Activated CD4-positive, CD25-positive, alpha-beta regulatory T cell (primary cell): ENCODE measurements at places on chromosomes 11 and 22.

DNA sequence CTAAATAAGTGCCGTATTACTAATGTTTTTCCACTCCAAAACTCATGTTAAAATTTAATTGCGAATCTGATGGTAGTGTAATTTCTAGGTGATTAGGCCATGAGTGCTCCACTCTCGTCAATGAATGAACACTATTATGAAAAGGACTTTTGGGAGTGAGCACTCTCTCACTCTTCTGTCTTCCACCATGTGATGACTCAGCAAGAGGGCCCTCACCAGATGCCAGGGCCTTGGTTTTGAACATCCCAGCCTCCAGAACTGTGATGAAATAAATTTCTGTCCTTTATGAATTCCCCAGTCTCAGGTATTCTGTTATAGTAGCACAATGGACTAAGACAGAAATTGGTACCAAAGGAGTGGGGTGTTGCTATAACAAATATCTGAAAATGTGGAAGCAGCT is 8.1 kb downstream of the JRKL start:
- no peak for DNase-seq

DNA sequence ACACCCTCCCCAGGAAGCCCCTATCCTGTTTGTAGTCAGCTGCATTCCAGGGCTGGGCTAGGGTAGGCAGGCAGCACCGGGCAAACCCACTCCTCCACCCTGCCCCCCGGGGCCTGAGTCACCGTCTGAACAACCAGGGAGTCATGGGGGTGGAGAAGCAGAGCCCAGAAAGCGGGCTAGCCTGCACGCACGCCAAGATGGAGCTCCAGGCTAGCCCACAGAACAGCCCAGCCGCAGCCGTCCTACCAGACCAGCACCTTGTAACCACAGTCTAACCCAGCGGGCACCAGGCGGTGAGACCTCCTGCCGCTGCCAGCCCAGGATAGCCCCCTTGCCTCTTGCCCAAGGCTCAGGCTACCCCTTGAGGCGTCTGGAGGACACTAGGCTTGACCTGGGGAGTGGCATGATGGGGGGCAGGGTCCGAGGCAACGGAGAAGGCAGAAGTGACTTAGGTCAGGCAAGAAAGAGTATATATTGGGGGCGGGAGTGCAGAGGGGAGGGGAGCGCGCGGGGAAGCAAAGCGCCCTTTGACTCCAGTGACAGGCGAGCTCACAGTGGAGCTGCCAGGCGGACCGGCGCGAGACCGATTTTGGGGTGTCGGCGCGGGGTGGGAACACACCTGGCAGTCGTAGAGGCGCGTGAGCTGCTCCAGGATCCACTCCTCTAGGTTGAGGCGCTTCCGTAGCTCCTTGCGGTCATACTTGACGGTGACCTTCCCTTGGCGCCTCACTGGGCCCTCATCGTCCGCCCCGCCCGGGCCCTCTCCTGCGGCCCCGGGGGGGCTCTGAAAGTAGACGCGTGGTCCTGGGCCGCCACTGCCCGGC is 734 bp downstream of the PPP1R14B start:
- peak; percentile 31 for DNase-seq

DNA sequence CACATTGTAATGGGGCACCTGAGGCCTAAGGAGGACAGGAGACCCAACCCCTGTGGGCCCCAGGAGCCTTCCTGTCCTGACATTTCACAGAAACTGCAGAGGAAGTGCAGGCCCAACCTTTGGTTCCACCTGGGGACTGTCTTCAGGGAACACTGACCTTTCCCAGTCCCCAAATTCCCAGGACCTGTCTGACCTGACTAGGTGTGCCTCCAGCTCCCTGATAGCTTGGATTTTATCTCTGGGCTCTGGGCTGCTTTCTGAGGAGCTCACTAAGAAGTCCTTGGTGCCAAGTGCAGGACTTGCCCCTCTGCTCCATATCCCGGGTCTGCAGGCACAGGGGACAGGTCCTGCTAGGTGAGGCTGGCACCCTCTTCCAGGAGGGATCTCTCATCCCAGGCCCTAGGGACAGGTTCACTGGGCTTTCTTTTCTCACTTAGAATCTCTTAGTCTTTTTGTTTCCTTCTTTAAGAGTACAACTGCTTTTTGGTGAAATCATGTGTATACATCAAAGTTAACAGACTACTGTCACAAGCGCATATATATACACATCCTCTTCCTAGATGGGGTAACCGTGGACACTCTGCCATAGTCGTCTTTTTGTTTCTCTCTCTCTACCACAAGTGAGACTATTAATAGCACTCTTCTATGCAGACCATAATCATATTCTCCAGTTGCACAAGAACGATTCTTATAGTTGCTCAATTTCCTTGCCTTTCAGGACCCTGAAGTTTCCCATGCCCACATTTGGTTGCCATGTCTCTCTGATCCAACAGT is 72.0 kb upstream of the IGLL5 start:
- no peak for DNase-seq

DNA sequence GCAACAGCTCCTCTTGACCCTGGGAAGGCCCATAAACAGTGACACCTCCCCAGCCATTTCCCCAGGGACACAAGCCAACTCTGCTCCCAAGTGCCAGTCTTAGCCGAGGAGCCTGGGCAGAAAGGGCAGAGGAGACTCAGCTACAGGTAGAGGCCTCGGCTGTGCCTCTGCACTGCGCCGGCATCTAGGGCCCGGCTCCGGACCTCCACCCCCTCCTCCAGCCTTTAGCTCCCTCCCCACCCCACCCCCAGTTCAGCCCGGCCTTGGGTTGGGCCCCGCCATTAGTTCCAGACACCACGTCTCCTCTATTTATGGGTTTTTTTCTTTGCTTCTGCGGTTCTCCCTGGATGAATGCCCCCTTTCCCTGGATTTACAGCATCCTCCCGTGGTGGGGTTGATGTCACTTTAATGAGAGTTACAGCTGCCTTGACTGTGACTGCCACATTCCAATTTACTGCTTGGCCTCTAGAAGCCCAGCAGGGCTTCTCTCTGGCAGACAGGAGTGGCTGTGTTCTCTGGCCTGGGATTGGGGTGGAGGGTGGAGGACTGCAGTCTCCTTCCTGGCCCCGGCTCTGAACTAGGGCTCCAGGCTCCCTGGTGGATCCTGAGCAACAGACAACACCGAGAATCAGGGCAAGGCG is 13.5 kb upstream of the OAF start:
- DNase-seq = no peak

DNA sequence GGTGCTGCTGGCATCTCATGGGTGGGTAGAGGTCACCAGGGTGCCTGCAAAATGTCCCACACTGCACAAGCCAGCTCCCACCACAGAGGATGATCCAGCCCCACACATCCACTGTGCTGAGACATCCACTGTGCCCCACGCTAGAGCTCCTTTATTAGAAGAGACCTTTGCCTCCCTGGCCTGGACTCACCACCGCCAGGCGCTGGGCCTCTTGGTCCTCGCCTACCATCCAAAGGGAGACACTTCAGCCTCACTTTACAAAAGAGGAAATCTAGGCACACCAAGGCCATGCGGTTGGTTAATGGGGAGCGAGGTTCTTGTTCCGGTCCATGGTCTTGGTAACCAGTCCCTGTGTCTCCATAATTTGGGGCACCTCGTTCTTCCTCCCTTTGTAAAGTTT is 3.4 kb upstream of the ANO1 start:
- no peak for DNase-seq

- no peak for DNase-seq
These were observed 5.7 kb downstream of the FTH1 start for GRCh38 chr11:61961570-61962212.

GRCh38 chr11:128052912-128053641 is 534.3 kb downstream of the ETS1 start:
- DNase-seq = no peak

DNA sequence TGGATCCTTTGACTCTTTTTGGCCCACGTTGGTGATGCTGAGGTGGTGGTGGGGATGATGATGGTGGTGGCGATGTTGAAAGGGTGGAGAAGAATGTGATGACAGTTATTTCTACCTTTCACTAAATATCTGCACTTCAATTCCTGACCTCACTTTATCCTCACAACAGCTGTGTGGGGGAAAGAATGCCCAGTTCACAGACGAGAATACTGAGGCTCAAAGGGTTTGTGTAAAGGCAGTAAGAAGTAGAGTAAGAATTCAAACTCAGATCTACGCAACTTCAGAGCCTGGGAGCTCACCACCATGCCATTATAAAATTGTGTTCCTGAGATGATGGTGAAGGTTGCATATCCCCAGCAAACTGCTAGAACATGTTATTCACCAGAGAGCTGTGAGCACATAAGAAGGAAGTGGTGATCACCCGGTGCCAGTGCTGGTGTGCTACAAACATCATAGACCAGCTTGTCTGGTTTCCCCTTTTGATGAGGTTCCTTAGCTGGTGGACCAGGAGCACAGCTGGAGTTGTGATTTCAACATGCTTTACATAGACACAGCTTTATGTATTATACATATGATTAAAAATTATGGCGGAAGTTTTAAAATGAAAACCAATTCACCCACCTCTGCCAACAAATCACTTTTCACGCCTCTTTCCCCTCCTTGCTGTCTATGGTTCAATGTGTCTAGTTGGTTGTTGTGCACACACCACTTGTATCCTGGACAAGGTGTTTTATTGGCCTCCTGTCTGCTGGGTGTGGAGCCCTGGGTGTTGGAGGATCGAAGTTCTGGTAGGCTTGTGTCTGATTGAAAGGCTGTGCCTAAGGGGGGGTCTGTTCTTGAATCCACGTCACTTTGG is 6.2 kb downstream of the ST14 start:
- no peak for DNase-seq

DNA sequence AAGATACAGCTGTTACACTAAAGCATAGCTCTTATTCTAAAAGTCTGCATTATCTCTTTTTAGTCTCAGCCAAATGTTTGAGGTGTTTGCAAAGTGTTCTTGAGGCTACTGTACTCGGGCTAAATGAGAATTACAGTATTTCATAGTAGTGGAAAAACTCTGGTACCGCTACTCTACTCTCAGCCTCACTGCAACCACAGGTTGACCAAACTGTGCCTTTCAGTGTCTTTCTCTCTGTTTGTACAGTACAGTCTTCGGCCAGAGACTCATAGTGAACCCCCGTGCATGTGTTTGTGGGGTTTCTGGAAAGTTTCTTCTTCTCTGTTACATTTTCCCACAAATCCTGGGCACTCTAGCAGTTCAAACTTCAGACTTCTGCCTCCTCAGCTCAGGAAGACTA is 7.4 kb upstream of the LUZP2 start:
- no peak for DNase-seq
